Cardiac muscle cell (in vitro differentiated cells and primary cell): ENCODE measurements at places on chromosomes 16 and 17. TPM values are rescaled to one million over a fixed set of nuclear protein-coding genes. Genes with fewer than 3 reads are reported as not detected.

GRCh38 chr17:34252095-34252443, 3.0 kb upstream of the CCL2 start:
- no peak overlapping the region for H3K4me3 ChIP-seq
- DNase-seq = no peak
- H3K4me1 ChIP-seq = peaks cover 4% of the 10 kb centered on the region

DNA sequence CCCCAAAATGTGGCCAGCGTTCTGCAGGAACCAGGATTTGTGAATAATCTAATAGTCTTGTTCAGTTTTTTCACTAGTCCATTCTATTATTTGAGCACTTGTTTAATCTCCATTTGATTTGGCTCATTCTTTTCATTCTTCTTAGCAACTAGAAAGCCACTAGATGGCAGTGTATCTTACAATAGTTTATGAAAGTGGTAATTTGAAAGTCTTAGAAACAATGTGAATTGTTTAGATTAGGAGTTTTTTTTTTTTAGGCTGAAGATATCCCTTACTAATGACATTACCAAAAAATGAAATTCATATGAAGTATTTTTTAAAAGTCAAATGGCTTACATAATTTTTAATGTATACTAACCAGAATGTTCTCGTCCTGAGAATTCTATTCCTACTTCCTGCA, 6.7 kb downstream of the ERI2 start:
- no peak overlapping the region for H3K27ac ChIP-seq
- no peaks in the 10 kb centered on the region for H3K4me1 ChIP-seq
- peaks cover 21% of the 10 kb centered on the region for H3K36me3 ChIP-seq
- H3K27me3 ChIP-seq = no peaks in the 10 kb centered on the region
- H3K4me3 ChIP-seq = no peak overlapping the region

GRCh38 chr17:19501219-19501618, 32.4 kb upstream of the SLC47A1 start:
- H3K36me3 ChIP-seq = no peaks in the 10 kb centered on the region
- DNase-seq = no peak
- no peak overlapping the region for H3K27ac ChIP-seq

The HSPB9 gene
- 0.06 and 0.67 TPM in 2 replicates for total RNA-seq

DNA sequence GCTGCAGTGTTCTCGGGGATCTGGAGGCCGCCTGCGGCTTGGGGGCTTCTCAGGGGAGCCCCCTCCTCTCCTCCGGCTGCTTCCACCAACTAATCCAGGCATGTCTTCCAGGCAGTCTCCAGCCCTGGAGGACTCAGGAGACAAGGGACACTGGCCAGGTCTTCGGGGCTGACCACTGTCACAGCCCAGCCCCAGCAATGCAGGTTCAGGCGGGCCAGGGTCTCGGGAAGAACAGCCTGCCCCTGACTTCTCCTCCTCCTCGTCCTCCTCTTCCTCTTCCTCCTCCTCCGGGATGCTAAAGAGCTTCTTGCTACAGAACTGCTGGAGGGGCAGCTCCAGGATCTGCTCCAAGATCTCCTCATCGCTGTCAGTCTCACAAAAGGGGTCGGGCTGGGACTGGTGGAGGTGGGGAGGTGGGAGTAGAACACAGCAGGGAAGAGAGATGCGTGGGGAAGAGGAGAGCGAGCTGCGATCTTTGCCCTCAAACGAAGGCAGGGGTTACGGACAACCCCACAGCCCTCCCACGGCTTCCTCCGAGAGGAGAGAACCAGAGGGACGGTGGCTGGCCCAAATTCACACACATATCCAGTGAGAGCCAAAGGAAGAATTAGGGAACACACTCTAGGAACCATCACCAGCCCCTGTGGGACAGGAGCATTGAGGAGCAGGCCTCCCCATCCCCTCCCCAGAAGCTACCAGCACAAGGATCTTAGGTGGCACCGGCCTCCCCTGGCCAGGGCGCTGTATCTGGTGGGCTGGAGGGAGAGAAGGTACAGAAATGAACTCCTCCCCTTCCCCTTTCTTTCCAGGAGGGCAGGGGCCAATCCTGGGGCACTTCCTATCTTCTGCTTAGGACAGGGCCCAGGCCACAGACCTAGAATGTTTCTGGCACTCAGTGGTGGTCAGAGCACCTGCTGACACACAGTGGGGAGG, 19.3 kb downstream of the TSPOAP1 start:
- no peak overlapping the region for H3K27ac ChIP-seq
- H3K4me3 ChIP-seq = no peak overlapping the region
- H3K27me3 ChIP-seq = no peaks in the 10 kb centered on the region
- DNase-seq = no peak
- H3K36me3 ChIP-seq = no peaks in the 10 kb centered on the region
- H3K4me1 ChIP-seq = no peaks in the 10 kb centered on the region

The CD68 gene
- 0.35 and 0.39 TPM in 2 replicates for total RNA-seq

- DNase-seq = no peak
- H3K27me3 ChIP-seq = no peaks in the 10 kb centered on the region
- no peak overlapping the region for H3K27ac ChIP-seq
Observed at GRCh38 chr17:72789711-72790110, 302.8 kb downstream of the SLC39A11 start.

- H3K4me3 ChIP-seq = no peak overlapping the region
- no peaks in the 10 kb centered on the region for H3K27me3 ChIP-seq
- no peak for DNase-seq
- H3K27ac ChIP-seq = no peak overlapping the region
Observed at GRCh38 chr17:75694536-75694935, 26.7 kb upstream of the ITGB4 start.

GRCh38 chr17:74713171-74713755, 540 bp upstream of the CD300LF start:
- no peak overlapping the region for H3K27ac ChIP-seq
- H3K4me3 ChIP-seq = no peak overlapping the region
- no peaks in the 10 kb centered on the region for H3K4me1 ChIP-seq
- H3K36me3 ChIP-seq = no peaks in the 10 kb centered on the region

The C16orf86 gene
- 13.0 and 14.9 TPM in 2 replicates for total RNA-seq

GRCh38 chr17:48577330-48577945, 712 bp downstream of the HOXB4 start:
- H3K36me3 ChIP-seq = no peaks in the 10 kb centered on the region
- peak overlapping the region; percentile 44 for H3K4me3 ChIP-seq
- peaks cover 97% of the 10 kb centered on the region for H3K27me3 ChIP-seq
- no peak for DNase-seq

GRCh38 chr17:69047368-69048263, 13.1 kb downstream of the ABCA9 start:
- peaks cover 10% of the 10 kb centered on the region for H3K4me1 ChIP-seq
- no peaks in the 10 kb centered on the region for H3K36me3 ChIP-seq
- H3K4me3 ChIP-seq = no peak overlapping the region

DNA sequence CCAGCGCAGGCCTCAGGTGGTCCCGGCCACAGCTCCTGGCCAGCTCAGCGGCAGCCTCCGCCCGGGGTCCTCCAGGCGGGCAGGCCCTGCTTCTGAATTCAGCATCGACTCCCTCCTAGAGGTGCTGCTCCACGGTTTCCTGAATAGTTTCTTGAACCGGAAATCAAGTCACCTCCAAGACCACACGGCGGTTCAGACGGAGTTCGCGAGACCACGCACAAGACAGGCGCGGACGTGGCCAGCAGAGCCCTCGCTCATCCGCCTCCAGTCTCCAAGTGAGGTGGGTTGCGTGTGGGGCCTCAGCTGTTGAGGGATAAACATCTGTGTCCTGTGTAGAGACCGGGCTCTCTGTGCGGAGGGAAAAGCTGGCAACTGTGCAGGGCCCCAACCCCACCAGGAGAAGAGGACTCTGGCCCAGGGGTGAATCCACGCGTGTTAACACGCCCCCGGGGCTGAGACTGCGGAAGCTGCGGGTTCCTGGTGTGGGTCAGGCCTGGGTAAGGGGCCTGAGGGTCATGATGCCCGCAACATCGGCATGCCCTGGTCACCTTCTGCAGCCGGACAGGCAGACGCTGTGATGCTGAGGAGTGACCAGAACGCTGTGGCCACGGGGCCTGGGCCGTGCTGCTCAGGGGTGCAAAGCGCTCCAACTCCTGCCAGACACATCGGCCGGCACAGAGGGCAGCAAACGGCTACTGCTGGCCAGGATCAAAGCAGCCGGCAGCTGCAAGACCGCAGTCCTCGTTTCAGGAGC, 55.0 kb upstream of the METRNL start:
- DNase-seq = no peak
- no peak overlapping the region for H3K27ac ChIP-seq
- H3K4me3 ChIP-seq = no peak overlapping the region
- no peaks in the 10 kb centered on the region for H3K36me3 ChIP-seq

The GAN gene
- total RNA-seq = 20.8 and 30.8 TPM in 2 replicates

- no peaks in the 10 kb centered on the region for H3K36me3 ChIP-seq
- H3K27me3 ChIP-seq = no peaks in the 10 kb centered on the region
- H3K27ac ChIP-seq = peak overlapping the region; percentile 53
- peak; percentile 67 for DNase-seq
Observed at GRCh38 chr17:34613064-34614019, 34.0 kb downstream of the TMEM132E start.

- peaks cover 27% of the 10 kb centered on the region for H3K4me1 ChIP-seq
- no peaks in the 10 kb centered on the region for H3K36me3 ChIP-seq
- DNase-seq = no peak
- H3K27ac ChIP-seq = peak overlapping the region; percentile 89
- H3K27me3 ChIP-seq = no peaks in the 10 kb centered on the region
- no peak overlapping the region for H3K4me3 ChIP-seq
Observed at GRCh38 chr17:74868251-74868907, 4.4 kb downstream of the FDXR start.

DNA sequence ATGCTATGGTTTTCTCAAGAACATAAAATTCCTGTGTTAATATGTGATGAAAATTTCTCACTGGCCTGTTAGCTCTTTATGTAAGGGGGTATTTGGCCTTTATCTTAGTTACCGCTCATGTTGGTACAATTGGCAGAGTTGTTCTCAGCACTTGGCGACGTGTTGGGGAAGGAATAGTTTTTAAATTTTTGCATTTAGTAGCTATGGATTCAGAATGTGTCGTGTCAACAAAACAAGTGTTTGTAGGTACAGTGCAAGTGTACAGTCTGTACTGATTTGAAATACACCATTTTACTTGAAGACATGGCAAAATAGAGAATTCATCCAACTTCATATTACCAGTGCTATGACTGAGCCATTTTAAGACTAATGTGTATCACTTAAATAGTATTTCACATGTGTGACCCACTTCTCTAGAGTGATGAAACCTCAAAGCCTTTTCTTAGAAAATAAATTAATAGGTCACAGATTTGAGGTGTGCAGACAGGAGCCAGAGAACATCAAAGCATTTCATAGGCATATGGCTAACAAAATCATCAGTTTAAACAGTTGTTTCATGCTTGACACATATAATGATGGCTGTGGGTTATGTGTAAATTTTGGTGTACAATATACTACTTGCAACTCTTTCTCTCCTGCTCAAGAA, 150.8 kb downstream of the PHKB start:
- no peaks in the 10 kb centered on the region for H3K4me1 ChIP-seq
- H3K4me3 ChIP-seq = no peak overlapping the region
- H3K27me3 ChIP-seq = no peaks in the 10 kb centered on the region
- no peak for DNase-seq

GRCh38 chr16:86529160-86529559, 18.8 kb downstream of the FOXF1 start:
- H3K27me3 ChIP-seq = no peaks in the 10 kb centered on the region
- peaks cover 8% of the 10 kb centered on the region for H3K4me1 ChIP-seq
- no peak for DNase-seq

- DNase-seq = no peak
- H3K27me3 ChIP-seq = no peaks in the 10 kb centered on the region
- H3K4me3 ChIP-seq = no peak overlapping the region
Observed at GRCh38 chr16:58492735-58493134, 7.2 kb upstream of the NDRG4 start.

The SHISA9 gene
- 0.03 TPM in 1 of 2 replicates, not detected in the other for total RNA-seq

GRCh38 chr17:41620583-41621434, 3.6 kb downstream of the KRT17 start:
- no peaks in the 10 kb centered on the region for H3K4me1 ChIP-seq
- H3K27ac ChIP-seq = no peak overlapping the region
- peak; percentile 60 for DNase-seq
- no peaks in the 10 kb centered on the region for H3K27me3 ChIP-seq
- H3K4me3 ChIP-seq = no peak overlapping the region

DNA sequence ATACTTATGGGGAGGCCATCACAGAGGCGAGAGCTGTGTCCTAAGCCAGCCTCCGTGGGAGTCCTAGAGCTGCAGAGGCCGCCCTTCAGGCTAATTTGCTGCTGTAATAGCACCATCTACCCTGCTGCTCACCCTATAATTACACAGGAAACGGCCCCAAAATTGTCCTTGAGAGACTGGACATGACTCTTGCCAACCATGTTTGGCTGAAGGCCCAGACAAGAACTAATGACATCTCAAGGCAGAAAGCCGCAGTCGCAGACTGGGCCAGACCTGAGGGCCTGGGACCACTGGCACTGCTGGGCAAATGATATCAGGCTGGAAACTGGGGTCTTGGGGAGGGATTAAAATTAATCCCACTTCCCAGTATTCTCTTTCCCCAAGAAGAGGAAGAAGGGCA, 24.1 kb downstream of the PSMD7 start:
- H3K4me3 ChIP-seq = no peak overlapping the region
- H3K27me3 ChIP-seq = no peaks in the 10 kb centered on the region
- no peaks in the 10 kb centered on the region for H3K36me3 ChIP-seq
- DNase-seq = no peak
- no peak overlapping the region for H3K27ac ChIP-seq

- H3K4me3 ChIP-seq = no peak overlapping the region
- H3K27ac ChIP-seq = no peak overlapping the region
- H3K4me1 ChIP-seq = no peaks in the 10 kb centered on the region
- no peaks in the 10 kb centered on the region for H3K36me3 ChIP-seq
- H3K27me3 ChIP-seq = no peaks in the 10 kb centered on the region
Observed at GRCh38 chr16:32116080-32116479, 137.0 kb upstream of the TP53TG3D start.

The TP53TG3 gene
- total RNA-seq = not detected in 2 replicates

GRCh38 chr16:51553314-51553713, 402.2 kb upstream of the SALL1 start:
- H3K4me3 ChIP-seq = no peak overlapping the region
- no peaks in the 10 kb centered on the region for H3K36me3 ChIP-seq
- no peaks in the 10 kb centered on the region for H3K27me3 ChIP-seq
- H3K27ac ChIP-seq = no peak overlapping the region

The BICDL2 gene
- not detected in 2 replicates for total RNA-seq

GRCh38 chr17:9002606-9003354, 18.5 kb upstream of the NTN1 start:
- DNase-seq = peak; percentile 37
- H3K4me3 ChIP-seq = peak overlapping the region; percentile 28
- no peaks in the 10 kb centered on the region for H3K36me3 ChIP-seq
- peaks cover 96% of the 10 kb centered on the region for H3K27me3 ChIP-seq

GRCh38 chr17:64507413-64507782, 621 bp downstream of the CEP95 start:
- peak overlapping the region; percentile 99 for H3K27ac ChIP-seq
- peak; percentile 72 for DNase-seq
- no peaks in the 10 kb centered on the region for H3K27me3 ChIP-seq
- H3K36me3 ChIP-seq = peaks cover 41% of the 10 kb centered on the region

DNA sequence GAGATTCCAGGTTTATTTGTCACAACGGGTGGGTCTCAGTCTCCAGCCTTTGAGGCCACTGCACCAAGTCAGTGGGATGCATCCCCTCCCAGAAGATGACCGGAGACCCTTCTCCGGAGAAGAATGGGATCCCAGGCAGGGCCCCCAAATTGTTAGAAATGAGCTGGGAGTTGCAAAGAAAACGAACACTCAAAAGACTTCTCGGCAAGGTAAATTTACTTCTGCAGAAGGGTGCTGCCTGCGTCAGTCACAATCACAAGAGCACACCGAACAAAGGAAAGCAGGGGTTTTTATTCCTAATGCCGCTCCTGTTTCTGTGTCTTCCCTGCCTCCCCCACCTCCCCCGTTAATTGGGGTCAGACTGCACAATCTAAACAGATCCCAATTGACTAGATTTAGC, 61.4 kb downstream of the ATF7IP2 start:
- H3K4me1 ChIP-seq = no peaks in the 10 kb centered on the region
- H3K36me3 ChIP-seq = peaks cover 21% of the 10 kb centered on the region
- H3K4me3 ChIP-seq = no peak overlapping the region
- H3K27me3 ChIP-seq = no peaks in the 10 kb centered on the region

The NPIPA5 gene
- 3.8 and 5.8 TPM in 2 replicates for total RNA-seq
